GM23338 (cell line): ENCODE measurements at places on chromosomes 4 and X. TPM values are rescaled to one million over a fixed set of nuclear protein-coding genes. Genes with fewer than 3 reads are reported as not detected.

DNA sequence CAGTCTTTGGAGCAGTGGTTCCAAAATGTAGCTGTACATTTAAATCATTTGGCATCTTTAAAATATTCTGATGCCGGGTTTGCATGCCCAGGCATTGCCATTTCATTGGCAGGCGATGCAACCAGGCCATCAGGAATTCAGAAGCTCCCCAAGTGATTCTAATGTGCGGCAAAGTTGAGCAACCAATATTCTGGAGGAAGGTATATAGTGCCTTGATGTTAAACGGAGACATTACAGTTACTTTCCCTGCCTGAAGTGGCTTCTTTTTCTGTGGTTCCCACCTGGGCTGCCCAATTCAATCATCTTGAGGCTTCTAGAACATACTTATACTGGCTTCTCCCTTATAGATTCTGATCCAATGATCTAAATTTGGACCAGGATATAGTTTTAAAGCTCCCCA lies 68.7 kb upstream of the PGM2 start:
- H3K4me1 ChIP-seq, result no peaks in the 10 kb centered on the region
- H3K4me3 ChIP-seq, result no peak overlapping the region
- no peak overlapping the region for H3K27ac ChIP-seq
- no peaks in the 10 kb centered on the region for H3K36me3 ChIP-seq
- H3K27me3 ChIP-seq, result no peaks in the 10 kb centered on the region
- DNase-seq, result no peak

GRCh38 chr4:138243369-138243768 lies 1.2 kb upstream of the SLC7A11 start:
- H3K27me3 ChIP-seq, result no peaks in the 10 kb centered on the region
- DNase-seq, result no peak
- H3K36me3 ChIP-seq, result no peaks in the 10 kb centered on the region

Gene SPANXD
- not detected in 2 replicates for total RNA-seq

- no peaks in the 10 kb centered on the region for H3K4me1 ChIP-seq
- no peak for DNase-seq
- no peak overlapping the region for H3K27ac ChIP-seq
- H3K27me3 ChIP-seq, result no peaks in the 10 kb centered on the region
- H3K36me3 ChIP-seq, result no peaks in the 10 kb centered on the region
Observed at GRCh38 chr4:116342143-116342542, 743.2 kb downstream of the TRAM1L1 start.
